ENCODE measurements at places on chromosomes 5 and 9. TPM values are rescaled to one million over a fixed set of nuclear protein-coding genes. Genes with fewer than 3 reads are reported as not detected.
A peak's percentile ranks its signal among the peaks of the same experiment; 100 is the strongest.

SPATA31D1 gene
- not detected for total RNA-seq

SUSD3 gene
- 4.6 TPM for total RNA-seq

GRCh38 chr5:51159606-51160005 lies 223.6 kb upstream of the ISL1 start:
- DNase-seq = no peak

- no peak for DNase-seq
Observed at GRCh38 chr5:142313682-142314081, 11.1 kb downstream of the SPRY4 start.

DNA sequence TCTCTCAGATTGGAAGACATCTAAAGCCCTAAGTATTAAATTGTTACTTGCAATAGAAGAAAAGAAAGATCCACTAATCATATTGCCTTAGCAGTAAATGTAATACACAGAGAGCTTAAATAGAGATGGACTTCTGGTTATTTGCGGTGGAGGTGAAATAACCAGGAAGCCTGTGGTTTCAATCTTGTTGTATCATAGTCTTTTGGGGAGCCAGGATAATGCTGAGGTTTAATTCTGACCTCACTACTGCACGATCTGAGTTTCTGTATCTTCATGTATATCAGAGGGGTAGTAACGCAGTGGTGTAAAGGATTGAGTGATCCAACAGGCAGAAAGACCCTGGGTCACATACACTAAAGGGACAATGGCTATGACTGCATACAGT lies 71.7 kb downstream of the ANKRD55 start:
- no peak for DNase-seq

GRM6 gene
- total RNA-seq = not detected

IL5 gene
- not detected for total RNA-seq

GRCh38 chr5:145975361-145976066 lies 39.1 kb downstream of the SH3RF2 start:
- peak; percentile 80 for DNase-seq

SPATA31C2 gene
- not detected for total RNA-seq

OGN gene
- total RNA-seq = 1.3 TPM

DNA sequence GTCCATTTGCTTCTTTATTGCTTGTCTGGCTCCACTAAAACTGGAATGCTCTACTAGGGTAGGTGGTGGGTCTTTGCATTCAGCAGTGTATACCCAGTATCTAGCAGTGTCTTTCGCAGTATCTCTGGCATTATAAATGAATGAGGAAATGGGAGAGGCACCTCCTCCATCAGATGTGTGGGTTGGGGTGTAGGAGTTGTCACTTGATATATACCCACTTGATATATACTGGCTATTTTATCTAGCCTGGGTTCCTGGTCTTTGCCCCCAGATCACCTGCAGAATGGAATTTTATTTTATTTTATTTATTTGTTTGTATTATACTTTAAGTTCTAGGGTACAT lies 208.5 kb downstream of the PARP8 start:
- no peak for DNase-seq

GRCh38 chr5:34412736-34413135 lies 243.4 kb upstream of the RAI14 start:
- DNase-seq = peak; percentile 76

- DNase-seq = no peak
Observed at GRCh38 chr5:20648981-20649380, 661.0 kb upstream of the CDH18 start.

- no peak for DNase-seq
Observed at GRCh38 chr5:139268364-139269202, 25.0 kb upstream of the MATR3 start.

DNA sequence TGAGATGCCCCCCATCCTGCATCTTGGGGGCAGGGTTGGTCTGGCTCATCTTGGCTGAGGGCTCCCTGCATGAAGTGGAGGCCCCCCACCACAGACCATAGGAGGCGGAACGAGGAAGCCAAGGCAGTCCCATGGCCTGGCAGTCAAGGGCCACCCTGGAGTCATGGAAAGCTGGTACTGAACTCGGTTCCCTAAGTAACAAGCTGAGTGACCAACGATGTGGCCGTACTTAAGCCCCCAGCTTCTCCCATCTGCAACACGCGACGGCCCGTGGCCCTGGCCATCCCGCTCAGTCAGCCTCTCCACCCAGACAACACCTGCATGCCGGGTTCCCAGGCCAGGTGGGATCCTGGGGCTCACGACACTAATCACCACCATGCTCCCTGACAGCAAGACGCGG lies 17.1 kb downstream of the BRD3 start:
- DNase-seq = no peak

GRCh38 chr5:119290161-119290569 lies 65.7 kb upstream of the TNFAIP8 start:
- no peak for DNase-seq

AFAP1L1 gene
- total RNA-seq = 9.5 TPM

- DNase-seq = no peak
Observed at GRCh38 chr5:73126381-73126780, 6.0 kb downstream of the TMEM171 start.

OCLN gene
- 2.3 TPM for total RNA-seq

- DNase-seq = no peak
Observed at GRCh38 chr5:52607227-52607824, 180.4 kb upstream of the ITGA1 start.

DNA sequence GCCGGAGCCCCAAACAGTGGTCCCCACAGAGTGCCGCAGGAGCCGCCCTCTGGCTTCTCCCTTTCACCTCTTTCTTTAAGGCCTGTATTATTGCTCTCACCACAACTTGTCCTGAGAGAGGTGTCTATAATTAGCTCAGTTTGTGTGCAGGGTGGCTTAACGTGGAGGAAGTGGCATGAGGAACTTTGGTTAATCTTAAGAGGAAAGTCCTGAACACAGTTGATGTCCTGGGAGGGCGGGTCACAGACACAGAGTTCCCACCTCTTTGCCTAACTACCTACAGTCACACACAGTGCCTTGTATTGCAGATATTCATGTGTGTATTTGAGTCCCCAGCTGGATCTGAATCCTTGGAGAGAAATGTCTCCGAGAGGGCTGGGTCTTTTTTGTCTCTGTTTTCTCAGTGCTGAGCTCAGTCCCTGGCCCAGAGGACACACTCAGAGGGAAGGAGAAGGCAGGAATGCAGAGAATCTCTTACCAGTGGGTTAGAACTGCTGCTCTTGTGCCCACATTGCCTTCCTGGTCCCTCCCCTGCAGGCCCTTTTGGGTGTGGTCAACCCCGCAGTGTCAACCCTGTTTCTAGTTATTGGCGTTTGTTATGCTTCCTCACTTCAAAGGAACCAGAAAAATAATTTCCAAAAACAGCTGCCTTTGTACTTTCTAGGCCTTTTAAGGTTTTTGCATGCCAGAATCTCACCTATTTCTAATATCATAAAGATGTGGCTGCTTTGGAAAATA lies 392.5 kb downstream of the KDM4C start:
- DNase-seq = no peak

DNA sequence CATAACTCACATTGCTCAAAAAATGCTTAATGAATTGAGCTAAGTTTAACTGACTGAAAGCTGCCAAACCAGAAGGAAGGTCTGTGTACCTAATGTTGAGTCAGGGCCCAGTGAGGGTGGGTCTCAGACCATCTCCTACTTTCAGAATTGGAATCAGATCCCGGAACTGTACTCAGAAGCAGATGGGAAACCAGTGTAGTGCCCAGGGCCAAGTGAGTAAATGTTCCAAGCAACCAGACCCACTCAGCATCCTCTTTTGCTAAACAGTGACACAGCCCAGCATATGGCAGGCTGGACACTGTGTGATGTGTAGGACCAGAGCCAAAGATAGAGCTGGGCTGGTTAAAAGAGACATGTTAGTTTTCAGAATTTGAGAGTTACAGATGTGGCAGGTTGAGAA lies 94.1 kb downstream of the PLCXD3 start:
- no peak for DNase-seq

GGTA1 gene
- total RNA-seq = under 0.01 TPM

GRCh38 chr9:3888497-3888858 lies 362.7 kb upstream of the RFX3 start:
- no peak for DNase-seq

- peak; percentile 79 for DNase-seq
Observed at GRCh38 chr9:135809166-135809565, 98.2 kb downstream of the CAMSAP1 start.

DNA sequence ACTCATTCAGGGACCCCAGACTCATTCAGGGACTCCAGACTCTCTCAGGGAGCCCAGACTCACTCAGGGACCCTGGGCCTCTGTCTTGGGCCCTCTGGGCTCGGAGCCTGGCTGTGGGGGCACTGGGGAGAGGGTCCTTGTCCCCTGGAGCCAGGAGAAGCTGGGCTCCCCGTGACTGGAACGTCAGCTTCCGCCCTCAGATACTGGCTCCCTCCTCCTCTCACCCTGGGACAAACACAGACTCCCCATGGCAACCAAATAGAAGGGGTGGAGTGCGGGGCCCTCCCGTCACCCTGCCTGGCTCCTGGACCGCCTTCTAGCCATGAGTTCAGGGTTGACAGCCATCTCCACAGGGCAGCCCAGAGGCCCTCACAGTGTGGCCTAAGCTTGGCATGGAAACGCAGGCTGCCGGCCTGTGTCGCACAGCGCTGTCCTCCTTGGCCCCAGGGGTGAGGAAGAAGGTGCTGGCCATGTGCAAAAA lies 27.6 kb downstream of the ZDHHC11B start:
- DNase-seq = no peak

PFN3 gene
- not detected for total RNA-seq

GRCh38 chr9:72538921-72539702 lies 17.7 kb downstream of the TMC1 start:
- DNase-seq = no peak

BHMT2 gene
- total RNA-seq = 20.3 TPM

EIF4EBP3 gene
- 1.8 TPM for total RNA-seq

- no peak for DNase-seq
Observed at GRCh38 chr9:5375091-5375490, 35.4 kb upstream of the RLN1 start.

GRCh38 chr9:127424676-127424999 lies 456 bp downstream of the ZNF79 start:
- no peak for DNase-seq

FAM81B gene
- not detected for total RNA-seq

NRARP gene
- total RNA-seq = not detected

DNA sequence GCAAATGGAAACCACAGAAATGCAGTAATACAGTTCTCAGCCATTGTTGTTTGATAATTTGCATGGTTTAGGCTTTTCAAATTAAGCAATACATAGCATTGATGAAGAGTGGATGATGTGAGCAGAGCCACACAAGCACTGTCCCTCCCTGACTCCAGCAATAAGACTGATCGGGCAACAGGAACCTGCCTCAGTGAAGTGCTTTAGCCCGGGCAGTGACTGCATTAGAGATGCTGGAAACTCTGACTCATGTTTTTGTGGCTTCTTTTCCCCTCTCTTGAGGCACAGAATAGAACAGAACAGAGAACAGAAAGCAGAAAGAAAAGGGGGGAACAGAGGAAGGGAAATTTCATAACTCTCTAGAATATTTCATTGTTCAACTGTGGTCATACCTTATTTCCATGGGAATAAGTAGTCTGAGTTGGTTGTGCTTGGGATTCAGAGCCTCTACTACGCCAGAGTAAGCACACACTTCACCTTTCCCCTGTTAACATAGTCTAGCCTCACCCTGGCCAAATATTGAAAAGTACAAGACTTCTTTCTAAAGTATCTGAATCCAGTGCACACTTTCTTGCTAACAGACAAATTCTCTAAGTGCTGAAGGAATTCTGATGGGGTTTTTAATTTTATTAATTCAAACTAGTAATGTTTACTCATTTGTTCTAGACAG lies 164.8 kb upstream of the VCAN start:
- DNase-seq = peak; percentile 91

DNA sequence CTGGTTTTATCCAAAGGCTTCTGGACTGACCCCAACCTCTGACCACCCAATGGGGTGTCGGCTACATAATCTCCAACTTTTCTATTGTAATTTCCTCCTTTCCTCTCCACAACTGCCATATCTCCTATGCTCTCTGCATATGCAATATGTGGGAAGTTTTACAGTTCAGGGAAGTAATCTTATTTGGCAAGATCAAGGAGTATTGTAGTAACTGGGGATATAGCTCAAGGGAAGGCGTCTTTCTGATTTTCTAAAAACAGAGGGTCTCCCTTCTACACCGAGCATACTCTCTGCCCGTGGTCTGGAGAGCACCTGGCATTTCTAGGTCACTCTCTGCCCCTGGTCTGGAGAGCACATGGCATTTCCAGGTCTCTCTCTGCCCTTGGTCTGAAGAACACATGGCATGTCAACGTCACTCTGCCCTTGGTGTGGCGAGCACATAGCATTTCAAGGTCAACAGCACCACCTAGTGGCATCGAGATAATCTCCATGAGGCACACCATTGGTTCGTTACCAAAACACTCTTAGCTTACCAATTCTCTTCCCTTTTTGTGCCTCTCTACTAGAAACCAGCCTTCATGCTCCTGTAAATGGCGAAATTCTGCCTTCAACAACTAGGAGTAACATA lies 616.4 kb upstream of the NUDT12 start:
- peak; percentile 35 for DNase-seq

GRCh38 chr5:31487506-31487905 lies 44.4 kb downstream of the DROSHA start:
- DNase-seq = peak; percentile 5

- DNase-seq = no peak
Observed at GRCh38 chr9:135347461-135347860, 132.1 kb upstream of the PPP1R26 start.

GRCh38 chr9:34506623-34507022 lies 16.2 kb downstream of the ENHO start:
- DNase-seq = no peak

DNA sequence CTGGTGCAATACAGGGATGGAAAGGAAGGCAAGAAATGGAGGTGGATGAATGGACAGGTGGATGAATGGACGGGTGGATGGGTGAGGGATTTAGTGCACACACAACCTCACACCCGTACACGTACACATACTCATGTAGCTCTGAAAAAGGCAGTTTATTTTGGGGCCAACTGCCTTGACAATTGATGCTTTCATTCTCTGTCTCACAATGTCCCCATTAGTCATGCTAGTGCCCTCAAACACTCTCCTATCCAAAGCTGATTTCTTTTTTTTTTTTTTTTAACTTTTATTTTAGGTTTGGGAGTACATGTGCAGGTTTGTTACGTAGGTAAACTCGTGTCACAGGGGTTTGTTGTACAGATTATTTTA lies 495.0 kb downstream of the DMAC1 start:
- DNase-seq = no peak

DNA sequence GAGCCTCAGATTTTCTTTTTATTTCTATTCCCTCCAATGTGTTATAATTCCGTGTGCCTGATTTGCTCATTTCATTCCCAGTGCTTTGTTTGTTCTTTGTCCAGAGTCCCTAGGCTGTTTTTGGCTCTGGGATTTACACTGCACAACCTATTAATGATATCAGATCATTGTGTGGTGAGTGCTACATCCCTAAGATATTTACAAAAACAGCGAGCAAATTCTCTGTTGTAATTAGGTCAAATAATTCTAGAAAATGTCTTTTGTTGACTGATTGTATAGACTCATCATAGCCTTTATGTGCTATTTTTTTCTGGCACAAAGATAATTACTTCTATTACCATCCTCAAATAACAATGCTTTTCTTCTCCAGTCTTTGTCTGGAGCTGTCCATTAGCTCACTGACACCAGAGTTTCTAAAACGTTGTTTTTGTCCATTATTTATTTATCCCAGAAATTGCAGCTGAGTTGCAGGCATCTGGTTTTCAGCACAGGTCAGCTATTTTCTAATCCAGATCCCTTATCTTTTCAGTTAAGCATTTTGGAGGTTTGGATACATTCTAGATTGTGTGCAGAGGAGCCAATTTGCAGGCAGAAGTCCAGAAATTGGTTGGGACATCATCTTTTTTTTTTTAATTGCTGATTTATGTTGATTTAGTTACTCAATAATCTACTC lies 379.9 kb upstream of the DMAC1 start:
- DNase-seq = no peak

ADRA1B gene
- total RNA-seq = 0.26 TPM

CARD9 gene
- total RNA-seq = 1.0 TPM

Measured in fibroblast of lung (primary cell).